Occipital lobe (tissue), 3 donors: ENCODE measurements at places on chromosomes 12 and 14.
A peak's percentile ranks its signal among the peaks of the same experiment; 100 is the strongest.

- no peak for DNase-seq
These were observed 124.8 kb downstream of the C12orf75 start for GRCh38 chr12:105455261-105455660.

- DNase-seq = no peak
These were observed 17.1 kb upstream of the ATXN2 start for GRCh38 chr12:111616177-111616623.

DNA sequence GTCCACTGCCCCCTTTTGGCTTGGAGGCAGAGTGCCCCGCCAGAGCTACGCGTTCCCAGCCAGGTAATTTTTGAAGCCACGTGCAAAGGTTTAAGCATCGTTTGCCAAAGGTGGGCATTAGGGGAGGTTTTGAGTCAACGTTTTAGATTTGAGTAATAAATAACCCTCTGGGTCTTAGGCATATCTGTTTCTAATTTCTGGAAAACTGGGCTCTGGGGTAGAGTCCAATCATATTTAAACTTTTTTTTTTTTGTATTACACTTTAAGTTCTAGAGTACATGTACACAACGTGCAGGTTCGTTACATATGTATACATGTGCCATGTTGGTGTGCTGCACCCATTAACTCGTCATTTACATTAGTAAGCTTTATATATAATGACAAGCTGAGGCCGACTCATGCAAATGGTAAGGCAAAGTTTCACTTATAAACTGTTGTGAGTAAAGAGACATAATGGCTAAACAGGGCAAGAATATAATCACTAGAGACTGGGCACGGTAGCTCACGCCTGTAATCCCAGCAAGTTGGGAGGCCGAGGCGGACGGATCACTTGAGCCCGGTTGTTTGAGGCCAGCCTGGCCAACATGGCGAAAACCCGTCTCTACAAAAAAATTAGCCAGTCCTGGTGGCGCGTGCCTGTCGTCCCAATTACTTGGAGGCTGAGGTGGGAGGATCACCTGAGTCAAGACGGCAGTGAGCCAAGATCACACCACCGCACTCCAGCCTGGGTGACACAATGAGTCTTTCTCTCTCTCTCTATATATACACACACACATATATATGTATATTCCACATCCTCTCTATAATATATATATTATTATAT, 491 bp upstream of the NR2C1 start:
- peak; percentile 6 for DNase-seq

GRCh38 chr12:22083167-22083566, 37.1 kb downstream of the CMAS start:
- no peak for DNase-seq

- no peak for DNase-seq
These were observed 42.8 kb upstream of the SCN8A start for GRCh38 chr12:51548241-51548640.

DNA sequence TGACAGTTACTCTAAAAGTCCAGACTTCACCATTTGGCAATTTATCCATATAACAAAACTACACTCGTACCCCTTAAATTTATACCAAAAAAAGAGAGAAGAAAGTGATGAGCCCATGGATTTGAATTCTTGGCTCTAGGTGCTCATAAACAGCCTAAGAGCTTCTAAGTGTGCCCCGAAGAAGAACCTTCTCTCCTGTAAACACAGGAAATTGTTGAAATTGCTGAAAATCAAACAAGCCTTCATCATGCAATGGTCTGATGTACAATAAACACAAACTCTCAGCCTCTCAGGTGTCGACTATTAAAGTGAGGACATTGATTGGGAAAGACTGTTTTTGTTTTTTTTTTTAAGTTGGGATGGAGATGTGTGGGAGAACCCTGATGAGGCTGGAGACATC, 21.8 kb downstream of the PDE6H start:
- no peak for DNase-seq

DNA sequence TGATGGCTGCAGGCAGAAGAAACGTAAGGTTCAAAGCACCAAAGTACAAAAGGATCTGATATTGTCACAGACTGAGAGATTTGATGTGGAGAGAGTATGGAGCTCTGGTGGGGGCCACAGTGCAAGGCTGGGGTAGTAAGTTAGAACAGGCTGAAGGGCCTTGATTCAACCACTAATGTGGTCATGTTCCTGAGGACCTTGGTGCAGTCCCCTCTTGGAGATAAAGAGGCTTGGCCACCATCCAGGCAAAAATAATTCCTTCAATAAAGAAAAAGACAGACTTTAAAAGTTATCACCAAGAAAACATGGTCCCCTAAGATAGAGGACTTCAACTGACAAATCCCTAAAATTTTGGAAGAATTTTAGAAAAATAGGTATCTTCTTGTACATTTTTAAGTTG, 17.4 kb downstream of the CAPZA3 start:
- DNase-seq = no peak

DNA sequence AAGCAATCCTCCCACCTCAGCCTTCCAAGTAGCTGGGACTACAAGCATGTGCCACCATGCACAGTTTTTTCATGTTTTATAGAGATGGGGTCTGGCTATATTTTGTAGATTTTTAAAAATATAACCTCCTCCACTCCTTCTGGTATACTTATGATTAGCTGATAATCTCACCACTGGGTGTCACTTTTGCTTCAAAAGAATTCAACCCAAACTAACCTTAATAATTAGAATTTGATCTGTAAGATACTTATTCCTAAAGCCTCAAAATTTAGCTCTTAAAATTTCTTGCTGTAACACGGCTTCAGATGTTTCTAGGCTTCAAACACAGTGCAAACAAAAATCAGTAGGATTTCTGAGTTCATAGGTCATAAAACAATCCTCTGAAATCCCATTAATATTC, 130.3 kb downstream of the CEP83 start:
- DNase-seq = no peak

DNA sequence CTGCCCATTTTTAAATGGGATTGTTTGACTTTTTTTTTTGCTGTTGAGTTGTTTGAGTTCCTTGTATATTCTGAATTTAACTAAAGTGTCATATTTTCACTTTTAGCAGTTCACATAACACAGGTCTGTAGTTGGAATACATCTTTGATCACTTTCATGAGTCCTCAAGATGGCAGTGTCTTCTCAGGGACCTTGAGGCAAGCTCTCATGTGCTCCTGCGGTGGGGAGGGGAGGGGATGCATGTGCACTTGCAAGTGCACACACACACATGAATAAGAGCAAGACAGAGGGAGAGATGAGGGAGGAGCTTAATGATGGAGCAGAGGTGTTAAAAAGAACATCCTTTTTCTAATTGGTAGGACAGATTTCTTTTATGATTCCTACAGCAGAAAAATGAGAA, 291.4 kb upstream of the OR4E1 start:
- DNase-seq = no peak

- DNase-seq = no peak
These were observed 161.7 kb downstream of the ALX1 start for GRCh38 chr12:85441741-85442140.

DNA sequence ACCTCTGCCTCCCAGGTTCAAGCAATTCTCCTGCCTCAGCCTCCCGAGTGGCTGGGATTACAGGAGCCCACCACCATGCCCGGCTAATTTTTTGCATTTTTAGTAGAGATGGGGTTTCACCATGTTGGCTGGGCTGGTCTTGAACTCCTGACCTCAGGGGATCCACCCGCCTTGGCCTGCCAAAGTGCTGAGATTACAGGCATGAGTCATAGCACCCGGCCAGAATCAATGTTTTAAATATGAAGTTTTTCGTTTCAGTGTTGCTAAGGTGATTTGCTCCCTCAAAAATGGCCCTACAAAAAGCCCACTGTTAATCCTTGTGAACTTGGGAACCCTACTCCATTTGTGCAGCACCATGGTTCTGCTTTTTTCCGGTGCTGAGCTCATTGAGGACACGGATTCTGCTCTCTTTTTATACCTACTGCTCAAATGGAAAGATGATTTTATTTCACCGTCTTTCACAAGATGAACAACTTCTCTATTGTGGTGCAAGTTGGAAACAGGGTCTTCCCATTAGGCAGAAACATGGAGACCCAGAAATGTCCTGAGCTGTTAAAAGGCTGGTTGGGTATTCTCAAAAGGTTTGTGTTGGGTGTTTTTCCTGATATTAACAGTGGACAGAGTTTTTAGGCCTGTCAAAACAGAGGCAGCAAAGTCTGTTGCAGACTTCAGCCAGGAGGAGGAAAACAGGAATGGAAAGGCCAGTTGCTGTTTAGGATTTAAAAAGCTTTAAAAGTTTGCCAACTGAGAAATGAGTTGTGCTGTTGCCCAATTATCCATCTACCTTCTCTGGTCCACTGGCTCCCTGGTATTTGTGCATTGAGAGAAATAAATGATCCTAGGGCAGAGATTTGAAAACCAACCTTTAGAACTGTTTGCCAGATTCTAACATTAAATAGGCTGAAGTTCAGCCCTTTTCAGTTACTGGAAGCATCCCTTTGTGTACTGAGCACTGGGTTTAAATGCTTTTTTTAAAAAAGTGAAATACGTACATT, 85.8 kb downstream of the ATP23 start:
- no peak for DNase-seq

GRCh38 chr12:47717443-47718193, 7.7 kb downstream of the ENDOU start:
- peak; percentile 53 for DNase-seq

GRCh38 chr14:69092840-69093422, 60.0 kb downstream of the DCAF5 start:
- DNase-seq = no peak

GRCh38 chr12:70645494-70646317, 8.5 kb upstream of the PTPRB start:
- DNase-seq = no peak

DNA sequence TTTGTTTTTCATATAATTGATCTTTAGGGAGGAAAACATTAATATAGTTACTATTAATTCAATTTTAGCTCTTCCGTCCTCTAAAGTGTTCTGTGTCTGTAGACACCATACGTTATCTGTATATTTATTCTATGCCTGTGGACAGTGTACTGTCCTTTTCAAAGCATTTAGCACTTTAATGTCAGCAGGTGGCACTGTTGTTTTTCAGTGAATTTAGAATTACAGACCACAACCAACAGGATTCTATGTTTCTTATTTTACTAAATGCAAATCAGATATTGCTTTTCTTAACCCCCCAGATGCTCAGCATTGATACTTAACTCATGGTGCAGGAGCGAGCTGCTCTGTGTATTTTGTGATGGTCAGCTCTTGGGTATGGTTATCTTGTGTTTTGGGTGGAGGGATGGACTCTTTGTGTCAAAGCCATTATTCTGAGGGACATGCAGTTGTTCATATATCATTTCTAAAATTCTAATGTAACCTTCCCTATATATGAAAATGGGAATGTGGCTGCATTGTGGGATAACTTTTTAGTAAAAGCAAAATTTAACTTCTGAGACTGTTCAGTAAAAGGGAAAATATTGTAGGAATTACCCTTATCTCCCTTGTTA, 65.2 kb downstream of the PAPOLA start:
- DNase-seq = no peak

DNA sequence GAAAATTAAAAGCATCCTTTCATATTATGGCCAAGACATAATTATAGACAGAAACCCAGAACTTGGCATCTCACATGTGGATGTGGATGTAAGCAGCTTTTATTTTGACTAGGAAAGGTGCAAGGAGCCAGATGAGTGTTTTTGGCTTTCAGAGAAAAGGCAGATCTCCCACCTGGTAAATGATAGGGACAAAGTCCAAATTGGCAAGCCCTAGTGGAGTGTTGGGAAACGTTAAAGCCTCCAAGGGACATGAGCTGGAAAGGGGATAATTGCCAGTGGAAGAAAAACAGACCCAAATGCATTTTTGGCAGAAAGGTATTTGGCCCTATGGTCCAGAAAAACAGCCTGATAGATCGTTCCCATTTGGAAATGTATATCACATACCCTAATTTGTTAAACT, 60.1 kb downstream of the KLHL28 start:
- no peak for DNase-seq

- no peak for DNase-seq
These were observed 260.3 kb downstream of the ADGRD1 start for GRCh38 chr12:131213896-131214442.

GRCh38 chr12:53696285-53696654, 20.4 kb upstream of the ATP5MC2 start:
- DNase-seq = peak; percentile 56

DNA sequence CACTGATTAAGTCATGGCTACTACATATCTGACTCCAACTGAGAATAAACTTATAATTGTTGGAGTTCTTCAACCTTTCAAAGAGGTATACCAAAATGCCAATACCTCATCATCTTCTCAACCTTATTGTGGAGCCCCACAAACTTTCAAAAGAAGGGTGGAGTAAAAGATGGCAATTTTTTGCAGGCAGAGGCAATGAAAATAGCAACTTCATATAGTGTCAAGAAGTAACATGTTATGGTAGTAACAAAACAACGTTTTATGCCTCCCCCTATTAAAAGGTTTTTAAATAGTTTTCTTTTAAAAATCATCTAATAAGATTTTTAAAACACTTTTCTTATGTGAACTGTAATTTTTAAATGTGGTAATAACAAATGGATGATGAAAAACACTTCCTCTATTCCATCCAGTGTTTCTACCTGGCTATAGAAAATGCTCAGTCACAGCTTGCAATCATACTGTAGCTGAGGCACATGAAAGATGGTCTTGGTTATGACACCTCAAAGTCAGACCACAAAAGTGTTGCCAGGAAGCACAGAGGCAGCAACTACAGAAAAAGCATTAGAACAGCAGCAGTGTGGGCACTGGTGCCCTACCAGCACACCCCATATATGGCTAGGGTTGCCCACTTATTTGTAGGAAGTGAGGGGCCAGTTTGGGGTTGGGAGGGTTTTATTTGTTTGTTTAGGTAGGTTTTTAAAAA, 7.0 kb downstream of the PPP1R12A start:
- DNase-seq = no peak

- DNase-seq = no peak
These were observed 44.7 kb upstream of the FBRSL1 start for GRCh38 chr12:132444957-132445883.

- no peak for DNase-seq
These were observed 111.3 kb downstream of the SYNE2 start for GRCh38 chr14:63964113-63964512.

GRCh38 chr12:62267480-62267879, 7.3 kb downstream of the USP15 start:
- DNase-seq = no peak
